NT2/D1 (cell line): ENCODE measurements at places on chromosomes 12 and 14.

DNA sequence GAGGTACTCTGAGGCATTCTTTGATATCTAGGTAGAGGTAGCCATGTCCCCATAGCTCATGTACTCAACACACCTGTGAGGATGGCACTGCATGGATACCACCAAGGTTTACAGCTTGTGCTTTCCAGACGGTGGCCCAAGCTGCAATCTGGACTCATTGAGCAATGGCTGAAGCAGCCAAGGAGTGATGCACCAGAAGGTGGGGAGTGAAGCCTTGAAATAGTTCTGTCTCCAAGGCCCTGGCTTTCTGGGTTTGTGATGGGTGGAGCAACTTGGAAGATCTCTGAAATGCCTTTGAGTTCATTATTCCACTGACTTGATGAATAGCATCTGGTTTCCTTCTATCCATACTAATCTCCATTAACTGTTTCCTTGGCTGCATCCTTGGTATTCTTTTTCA, 290.0 kb upstream of the NOVA1 start:
- no peak for DNase-seq

DNA sequence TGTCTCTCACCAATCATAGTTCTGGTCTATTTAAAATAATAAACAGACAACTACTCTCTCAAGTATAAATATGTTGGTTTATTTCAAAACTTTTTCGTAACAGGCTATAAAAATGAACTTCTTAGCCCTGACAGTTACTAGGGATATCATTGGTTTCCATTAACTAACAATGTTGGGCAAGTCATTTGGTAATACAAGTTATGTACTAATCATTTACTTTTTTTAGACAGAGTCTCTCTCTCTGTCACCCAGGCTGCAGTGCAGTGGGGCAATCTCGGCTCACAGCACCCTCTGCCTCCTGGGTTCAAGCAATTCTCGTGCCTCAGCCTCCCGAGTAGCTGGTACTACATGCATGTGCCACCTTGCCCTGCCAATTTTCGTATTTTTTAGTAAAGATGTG, 14.6 kb upstream of the KANSL2 start:
- DNase-seq, result no peak

DNA sequence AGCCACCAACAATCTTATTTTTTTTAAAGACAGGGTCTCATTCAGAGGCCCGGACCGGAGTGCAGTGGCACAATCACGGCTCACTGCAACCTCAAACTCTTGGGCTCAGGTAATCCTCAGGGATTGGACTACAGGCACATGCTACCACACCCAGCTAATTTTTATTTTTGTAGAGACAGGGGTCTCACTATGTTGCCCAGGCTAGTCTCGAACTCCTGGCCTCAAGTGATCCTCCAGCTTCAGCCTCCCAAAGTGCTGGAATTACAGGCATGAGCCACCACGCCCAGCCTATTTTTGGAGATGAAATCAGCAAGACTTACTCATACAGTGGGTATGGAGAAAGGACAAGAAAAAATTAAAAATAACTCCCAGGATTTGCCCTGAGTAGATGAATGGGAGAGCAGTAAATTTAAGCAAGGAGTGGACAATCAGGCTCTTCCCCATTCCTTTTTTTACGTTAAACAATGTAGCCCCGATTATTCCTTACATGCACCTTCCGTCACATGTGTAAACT, 13.2 kb downstream of the FMNL3 start:
- no peak for DNase-seq

- no peak for DNase-seq
Observed at GRCh38 chr12:12683725-12684124, 12.3 kb downstream of the GPR19 start.

DNA sequence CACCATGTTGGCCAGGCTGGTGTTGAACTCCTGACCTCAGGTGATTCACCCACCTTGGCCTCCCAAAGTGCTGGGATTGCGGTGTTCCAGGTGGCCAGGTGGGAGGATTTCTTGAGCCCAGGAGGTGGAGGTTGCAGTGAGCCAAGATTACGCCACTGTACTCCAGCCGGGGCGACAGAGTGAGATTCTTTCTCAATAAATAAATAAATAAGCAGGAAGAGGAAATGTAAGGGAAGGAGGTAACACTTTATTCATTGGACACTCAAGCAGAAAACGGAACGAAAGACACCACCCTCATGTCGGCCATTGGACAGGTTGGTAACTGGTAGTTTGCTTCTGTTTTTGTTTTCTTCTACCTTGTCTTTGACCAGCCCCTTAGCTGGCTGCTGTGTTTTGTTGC, 13.0 kb upstream of the NFATC4 start:
- no peak for DNase-seq

DNA sequence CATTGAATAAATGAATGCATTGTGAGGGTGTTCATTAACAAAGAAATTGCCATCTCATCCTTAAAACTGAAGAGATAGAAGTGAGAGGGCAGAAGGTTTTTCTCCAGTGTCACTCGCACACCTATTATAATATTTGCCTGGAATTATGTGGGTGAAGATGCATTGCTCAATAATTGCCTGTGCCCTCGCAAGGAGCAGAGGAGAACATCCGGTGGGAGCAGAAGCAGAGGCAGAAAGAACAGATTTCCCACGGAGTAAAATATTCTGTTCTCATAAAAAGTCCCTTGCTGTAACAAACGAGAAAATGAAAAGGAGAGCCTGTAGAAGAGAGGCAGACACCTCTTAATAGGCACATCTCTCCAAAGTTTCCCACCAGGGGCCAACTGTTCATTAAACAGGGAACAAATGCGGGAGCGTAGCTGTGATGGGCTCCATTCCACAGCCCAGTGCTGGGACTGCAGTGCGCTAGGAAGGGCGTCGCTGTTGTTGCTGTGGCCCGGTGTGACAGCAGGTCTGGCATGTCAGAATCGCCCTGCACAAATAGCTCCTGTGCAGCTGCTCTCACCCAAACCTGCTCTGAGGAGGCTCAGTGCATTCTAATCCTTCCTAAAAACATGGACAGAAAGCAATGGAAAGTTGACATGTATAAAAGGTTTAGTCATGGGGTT, 359.8 kb downstream of the APAF1 start:
- DNase-seq, result no peak

DNA sequence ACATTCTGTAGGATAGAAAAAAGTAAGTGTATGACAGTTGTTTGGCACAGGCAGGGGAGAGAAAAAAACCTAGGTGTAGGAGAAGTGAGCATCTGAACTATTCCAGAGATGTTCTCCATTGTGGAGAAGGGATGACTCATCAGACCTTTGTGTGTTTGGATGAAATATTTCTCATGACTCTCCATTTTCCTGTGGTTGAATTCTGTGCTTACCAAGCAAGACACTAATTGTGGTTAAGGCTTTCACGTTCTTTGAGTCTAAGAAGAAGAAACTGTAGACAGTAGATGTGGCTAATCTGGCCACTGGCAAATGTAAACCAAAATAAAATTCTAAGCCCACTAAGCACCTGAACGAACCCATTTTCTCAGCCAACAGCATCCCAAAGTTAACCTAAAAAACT, 107.9 kb upstream of the GZMB start:
- no peak for DNase-seq

- no peak for DNase-seq
Observed at GRCh38 chr14:101125313-101125712, 221.8 kb upstream of the RTL1 start.

DNA sequence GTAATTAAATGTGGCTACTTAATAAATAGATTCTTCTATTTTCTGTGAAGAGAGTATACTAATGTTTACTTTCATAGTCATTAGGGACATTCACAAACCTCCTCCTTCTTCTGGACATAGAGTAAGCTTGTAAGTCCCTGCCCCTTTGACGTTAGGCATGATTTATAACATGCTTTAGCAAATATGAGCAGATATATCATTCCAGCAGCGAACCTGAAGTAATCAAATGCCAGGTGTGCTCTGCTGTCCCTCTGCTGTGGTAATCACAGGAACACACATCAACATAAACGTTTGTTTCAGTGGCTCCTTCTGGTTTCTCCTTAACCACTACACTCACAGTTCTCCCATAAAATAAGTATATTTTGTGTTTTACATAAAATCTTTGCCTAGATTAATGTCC, 961.8 kb downstream of the FLRT2 start:
- no peak for DNase-seq

DNA sequence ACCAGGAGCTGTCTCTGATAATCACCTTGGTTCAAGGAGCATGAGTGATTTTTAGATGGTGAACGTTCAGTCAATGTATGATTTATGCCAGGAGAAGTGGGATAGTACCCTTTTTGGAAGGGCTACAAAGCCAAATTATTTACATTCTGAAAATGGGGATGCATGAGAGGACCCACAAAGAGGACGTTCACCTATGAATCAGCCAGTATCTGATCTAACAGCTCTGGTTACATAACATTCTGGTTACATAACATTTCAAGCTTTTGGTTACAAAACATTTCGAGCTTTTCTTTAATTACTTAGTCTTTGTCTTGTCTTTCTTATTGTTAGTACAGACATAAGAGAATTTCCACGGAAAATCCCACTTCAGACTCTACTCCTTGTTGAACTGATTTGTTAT, 68.8 kb downstream of the SLCO1A2 start:
- no peak for DNase-seq

DNA sequence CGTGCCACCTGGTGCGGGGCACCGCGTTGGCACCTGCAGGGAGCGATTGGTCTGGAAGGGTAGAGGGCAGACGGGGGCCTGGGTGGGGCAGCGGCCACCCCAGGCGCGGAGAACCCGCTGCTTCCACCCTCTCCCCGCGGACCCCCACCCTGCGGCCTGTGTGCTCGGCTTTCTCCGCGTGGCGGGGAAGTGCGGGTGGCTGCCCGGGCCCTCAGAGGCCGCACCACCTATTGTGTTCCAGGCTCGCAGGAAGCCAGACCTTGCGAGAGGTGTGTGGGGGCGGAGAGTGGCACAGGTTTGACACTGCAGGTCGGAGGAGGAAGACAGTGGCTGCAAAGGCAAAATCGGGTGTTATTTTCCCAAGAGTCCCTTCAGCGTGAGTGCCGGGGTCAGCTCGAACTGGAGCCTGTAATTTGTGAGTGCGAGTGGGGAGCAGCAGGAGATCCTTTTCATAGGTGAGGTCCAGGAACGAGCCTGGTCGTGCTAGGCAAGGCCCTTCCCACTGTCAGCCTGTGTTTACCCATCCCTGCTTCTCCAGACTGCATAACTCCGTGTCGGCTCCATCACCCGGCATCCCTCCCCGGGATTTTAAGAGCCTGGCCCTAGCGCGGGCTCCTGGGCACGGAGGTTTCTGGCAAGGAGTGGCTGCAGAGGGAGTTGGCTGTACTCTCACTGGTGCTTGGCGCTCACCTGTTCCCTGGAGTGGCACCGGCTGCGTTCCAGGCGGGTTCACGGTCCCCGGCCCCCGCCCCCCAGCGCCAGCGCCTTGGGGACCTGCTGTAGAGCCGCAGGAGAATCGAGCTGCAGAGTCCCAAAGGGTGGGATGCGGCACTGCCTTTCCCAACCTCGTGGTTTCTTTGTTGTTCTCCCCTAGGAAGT, 935 bp downstream of the TBC1D30 start:
- DNase-seq, result no peak

GRCh38 chr14:68978172-68978911, 760 bp downstream of the ACTN1 start:
- no peak for DNase-seq

DNA sequence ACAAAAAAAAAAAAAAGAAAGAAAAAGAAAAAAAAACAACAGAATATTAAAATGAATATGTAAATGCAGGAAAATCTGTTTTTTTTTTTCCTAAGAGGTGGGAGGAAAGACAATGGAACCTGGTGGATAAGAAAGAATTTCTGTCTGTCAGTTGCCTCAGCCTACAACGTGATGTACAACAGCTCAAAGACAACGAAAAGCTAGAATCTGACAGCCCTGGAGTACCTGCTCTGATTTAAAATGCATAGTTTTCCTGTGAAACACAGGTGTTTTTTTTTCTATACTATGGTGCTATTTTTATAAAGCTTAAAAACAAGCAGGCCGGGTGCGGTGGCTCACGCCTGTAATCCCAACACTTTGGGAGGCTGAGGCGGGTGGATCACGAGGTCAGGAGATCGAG, 30.0 kb upstream of the ULK1 start:
- no peak for DNase-seq

- no peak for DNase-seq
Observed at GRCh38 chr12:25970916-25971653, 12.6 kb downstream of the RASSF8 start.

DNA sequence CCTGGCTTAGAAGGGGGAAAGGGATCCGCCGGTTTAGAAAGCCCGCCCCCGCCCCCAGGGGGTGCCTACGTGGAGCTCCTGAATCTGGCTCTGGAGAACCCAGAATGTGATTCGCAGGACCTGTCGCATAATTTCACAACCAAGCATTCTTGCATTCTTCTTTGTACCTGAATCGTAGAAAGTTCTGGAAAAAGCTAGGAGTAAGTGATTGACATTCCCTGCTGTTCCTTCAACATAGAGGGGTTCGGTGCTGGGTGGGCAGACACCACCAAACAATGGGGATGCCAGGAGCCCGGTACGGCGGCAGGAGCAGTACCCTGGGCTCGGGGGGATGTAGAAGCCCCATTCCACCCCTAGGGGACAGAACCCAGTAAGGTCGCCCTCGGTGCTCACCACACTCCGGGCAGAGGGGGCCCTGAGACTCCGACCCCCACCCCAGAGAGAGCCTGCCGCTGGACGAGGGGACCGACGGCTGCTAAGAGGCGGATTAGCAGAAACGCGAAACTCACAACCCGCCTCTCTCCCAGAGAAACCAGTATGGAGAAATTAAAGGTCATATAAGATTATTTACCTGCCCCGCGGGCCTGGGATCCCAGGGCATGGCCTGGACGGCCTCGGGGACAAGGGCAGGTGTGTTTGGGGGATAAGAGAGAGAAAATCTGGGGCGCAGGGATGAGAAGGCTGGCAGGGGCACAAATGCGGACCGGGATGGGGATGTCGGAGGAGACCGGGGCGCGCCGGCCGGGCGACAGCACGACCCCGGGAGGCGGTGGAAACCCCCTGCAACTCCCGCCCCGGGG, 520 bp downstream of the CSRP2 start:
- DNase-seq, result peak; percentile 27

- DNase-seq, result no peak
Observed at GRCh38 chr14:64423987-64424386, 35.8 kb downstream of the MTHFD1 start.

- peak; percentile 11 for DNase-seq
Observed at GRCh38 chr14:71103662-71104484, 196.6 kb downstream of the PCNX1 start.

GRCh38 chr14:64645220-64645892, 58.9 kb upstream of the PLEKHG3 start:
- peak; percentile 77 for DNase-seq

GRCh38 chr14:101457301-101457935, 103.9 kb upstream of the DIO3 start:
- no peak for DNase-seq

- DNase-seq, result no peak
Observed at GRCh38 chr14:24058951-24059475, 7.2 kb downstream of the CARMIL3 start.

GRCh38 chr14:55277972-55278740, 6.9 kb downstream of the FBXO34 start:
- no peak for DNase-seq

GRCh38 chr12:95328708-95329107, 111.1 kb downstream of the VEZT start:
- DNase-seq, result no peak

DNA sequence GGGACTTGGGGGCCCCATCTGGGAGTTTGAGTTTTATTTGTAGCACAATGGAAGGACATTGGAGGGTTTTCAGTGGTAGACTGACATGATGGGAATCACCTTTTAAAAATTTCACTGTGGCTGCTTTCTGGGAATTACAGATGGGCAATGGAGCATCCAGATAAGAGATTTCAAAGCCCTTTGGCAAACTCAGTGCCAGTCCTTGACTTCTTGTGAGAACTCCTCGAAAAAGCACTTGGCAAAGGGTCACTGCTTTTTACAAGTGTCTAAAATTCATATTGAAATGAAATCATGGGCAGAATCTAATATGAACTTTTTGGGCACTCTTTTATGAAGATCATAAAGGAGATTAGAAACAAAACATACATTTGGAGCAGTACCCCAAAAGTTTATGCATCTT, 34.3 kb upstream of the IGF1 start:
- DNase-seq, result no peak
